ENCODE measurements at places on chromosomes 11 and 22.
A peak's percentile ranks its signal among the peaks of the same experiment; 100 is the strongest.

DNA sequence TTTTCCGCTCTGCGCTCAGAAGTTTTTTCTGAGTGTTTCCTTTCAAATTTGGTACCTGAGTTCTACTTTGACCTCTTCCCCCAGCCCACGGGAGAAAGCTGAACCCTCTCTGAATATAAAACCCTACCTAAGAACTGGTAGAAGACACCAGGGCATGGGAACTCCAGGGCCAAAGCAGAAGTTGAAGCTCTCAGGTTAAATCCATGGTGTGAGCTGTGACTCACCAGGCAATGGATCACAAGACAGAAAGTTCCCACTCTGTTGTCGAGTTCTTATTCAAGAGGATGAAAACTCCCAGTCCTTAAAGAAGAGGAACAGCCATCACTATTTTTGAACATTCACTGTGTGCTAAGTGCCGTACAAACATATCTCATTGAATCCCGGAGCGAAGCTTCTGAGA is 8.9 kb downstream of the TMEM218 start:
- no peak for DNase-seq

- DNase-seq: peak; percentile 35
Observed at GRCh38 chr11:108654994-108655631, 9.8 kb upstream of the DDX10 start.

DNA sequence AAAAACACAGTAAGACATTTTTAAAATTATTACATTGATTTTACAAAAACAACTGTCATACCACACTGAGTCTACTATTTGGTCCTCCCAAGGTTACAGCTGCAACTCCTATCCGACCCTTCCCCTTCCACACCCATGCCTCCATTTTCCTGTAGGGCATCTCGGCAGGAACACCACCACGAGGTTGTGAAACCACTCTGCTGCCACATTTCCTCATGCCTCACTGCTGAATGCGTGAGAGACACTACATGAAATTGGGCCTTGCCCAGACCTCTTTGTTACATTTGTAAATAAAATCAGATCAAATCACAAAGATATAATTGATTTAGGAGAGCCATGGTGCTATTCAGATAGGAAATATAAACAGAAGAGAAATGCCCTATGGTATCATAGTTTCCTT is 2.0 kb downstream of the ARHGAP32 start:
- DNase-seq: no peak

GRCh38 chr11:64933935-64934681 is 1.6 kb downstream of the GPHA2 start:
- no peak for DNase-seq

GRCh38 chr11:93220078-93220477 is 22.3 kb upstream of the SLC36A4 start:
- no peak for DNase-seq

DNA sequence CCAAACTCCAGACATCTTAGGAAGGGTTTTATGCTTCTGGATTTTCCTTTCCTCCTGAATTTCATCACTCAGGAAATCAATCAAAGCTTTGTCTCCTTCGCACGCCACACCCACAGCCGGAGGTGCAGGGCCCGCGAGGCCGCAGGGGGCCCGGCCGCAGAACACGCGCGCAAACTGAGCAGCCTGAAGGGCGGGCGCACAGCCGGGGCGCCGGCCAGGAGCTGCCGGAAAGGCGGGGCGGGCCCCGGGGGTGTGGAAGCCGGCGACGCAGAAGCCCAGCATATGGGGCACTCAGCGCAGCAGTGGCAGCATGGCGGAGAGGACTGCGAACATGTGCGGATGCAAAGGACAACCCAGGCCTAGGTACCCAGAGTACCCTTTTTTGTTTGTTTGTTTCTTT is 33.1 kb upstream of the SPTBN2 start:
- DNase-seq: no peak

GRCh38 chr11:65803797-65804492 is 17.1 kb downstream of the OVOL1 start:
- DNase-seq: no peak

DNA sequence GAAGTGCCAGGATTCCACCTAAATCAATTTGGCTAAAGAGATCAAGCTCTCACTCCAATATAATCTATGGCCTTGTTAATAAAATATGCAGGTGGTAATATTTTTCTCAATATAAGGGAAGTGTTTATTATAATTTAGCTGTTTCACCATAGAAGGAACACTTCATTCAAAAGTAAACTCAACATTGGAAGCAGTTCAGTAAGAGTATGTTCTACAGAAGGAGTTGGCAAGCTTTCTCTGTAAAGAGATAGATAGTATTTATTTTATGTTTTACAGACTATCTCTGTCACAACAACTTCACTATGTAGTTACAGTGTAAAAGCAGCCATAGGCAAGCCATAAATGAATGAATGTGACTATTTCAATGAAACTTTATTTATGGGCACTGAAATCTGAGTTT is 313.6 kb upstream of the ANO3 start:
- DNase-seq: no peak

- no peak for DNase-seq
Observed at GRCh38 chr11:134048028-134048427, 20.8 kb upstream of the JAM3 start.

- DNase-seq: no peak
Observed at GRCh38 chr22:39972641-39973040, 12.4 kb downstream of the TMA7B start.

DNA sequence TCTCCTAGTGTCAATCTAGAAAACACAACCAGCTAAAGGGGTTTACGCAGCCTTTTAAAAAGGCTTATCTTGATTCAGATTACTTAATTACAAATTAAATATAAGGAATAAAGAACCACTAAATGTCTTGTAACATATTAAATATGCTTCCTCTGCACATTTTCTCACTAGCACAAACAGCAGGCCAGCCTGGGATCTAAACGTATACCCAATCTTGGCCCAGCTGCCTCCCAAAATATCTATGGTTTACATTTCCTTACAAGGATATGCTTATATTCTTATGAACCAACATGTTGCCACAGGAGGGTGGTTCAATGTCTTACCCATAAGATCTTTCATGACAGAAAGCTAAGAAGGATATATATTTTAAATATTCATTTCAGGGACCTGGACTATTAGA is 7.7 kb downstream of the LGR4 start:
- no peak for DNase-seq

DNA sequence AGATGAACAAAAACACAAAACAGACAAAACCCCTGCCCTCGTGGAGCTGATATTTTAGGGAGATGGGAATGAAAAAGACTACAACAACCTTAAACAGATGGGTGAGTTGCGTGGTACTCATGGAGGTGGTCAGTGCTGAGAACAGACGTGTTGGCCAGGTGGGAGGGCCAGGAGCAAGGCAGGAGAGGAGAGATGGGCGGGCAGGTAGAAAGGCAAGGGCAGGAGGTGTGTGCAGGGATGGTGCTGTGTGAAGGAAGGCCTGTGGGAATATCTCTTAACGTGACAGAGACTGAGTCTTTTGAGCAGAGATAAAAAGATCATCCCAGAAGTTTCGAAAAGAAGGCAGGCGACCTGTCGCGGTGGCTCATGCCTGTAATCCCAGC is 7.0 kb downstream of the GAL start:
- no peak for DNase-seq

GRCh38 chr11:134289167-134289566 is 13.0 kb downstream of the GLB1L3 start:
- no peak for DNase-seq

GRCh38 chr11:66950112-66950535 is 8.1 kb downstream of the PC start:
- peak; percentile 20 for DNase-seq

DNA sequence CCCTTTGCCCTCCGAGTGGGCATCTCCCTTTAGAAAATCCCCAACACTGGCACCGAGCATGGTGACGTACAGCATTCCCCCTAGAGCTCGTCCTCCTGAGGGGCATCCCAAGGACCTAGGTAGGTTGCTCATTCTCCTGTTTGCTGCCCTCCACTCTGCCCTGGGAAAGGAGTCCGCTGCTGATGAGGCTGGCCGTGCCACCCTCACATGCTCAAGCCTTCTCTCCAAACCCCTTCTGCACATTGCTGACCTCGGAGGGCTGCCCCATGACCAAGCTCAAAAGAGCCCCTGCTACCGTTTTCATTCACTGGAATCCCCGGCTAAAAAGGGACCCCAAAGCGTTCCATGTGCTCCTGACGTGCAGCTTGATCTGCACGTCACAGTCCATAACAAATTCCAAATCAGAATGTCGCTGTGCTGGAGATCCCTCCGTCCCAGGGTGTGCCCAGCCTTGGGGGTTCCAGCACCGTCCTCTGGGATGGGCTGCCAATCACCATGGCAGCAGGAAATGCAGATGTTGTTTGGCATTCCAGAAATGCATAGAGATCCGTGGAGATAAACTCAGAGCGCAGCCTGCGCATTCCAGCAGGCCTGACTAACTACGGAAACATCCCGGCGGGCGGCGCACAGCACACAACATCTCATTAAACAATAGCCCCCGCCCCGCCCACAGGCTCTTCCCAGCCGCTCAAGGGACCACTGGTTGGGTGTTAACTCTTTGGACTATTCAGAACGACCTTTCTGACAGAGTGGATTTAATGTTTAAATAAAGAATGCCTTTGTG is 26.3 kb upstream of the GNB1L start:
- no peak for DNase-seq

DNA sequence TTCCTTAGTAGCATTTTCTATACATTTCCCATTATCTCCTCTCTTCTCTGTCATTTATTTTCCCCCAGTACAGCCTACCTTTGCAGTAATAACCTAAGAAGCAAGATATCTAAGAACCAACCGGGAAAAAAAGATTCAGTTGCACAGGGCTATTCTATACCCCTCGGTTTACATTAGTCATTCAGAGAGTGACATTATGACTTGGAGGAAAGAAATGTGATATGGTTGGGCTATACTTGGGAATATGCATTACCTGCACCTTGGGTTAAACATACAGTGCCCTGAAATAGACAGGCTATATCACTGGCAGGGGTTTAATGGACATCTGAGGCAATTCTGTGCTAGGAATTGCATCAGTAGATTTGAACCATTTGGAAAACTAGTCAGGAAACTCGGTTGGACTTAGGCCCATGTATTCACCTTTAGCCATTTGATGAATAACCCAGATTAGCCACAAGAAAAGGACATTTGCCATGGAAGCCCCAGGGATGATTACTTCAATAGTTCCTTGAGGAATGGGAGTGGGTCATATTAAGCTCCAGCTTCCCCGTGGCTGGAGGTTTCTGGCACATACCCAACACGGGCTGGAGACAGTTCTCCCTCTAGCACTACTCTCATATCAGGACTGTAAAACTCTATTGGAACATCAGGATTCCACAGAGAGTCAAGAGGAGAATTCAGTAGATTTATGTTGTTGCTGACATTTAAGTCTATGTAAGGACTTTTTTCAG is 973.2 kb downstream of the NTM start:
- DNase-seq: no peak

DNA sequence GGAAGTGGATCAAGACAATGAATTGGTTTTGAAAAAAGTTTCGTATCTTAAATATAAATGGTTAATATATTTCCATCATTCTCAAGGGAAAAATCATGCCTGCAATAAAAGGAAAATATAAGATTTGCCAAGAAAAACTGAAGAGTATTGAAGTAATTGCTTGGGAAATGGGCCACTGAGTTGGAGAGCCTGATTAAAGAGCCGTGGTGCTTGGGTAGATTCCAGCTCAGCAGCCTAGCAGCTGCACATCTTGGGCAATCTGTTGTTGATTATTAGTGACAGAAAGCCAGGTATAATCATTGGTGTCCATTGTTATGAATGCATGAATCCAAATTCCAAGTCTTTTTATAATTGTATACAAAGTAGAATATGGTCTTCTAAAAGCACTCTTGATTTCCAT is 800.9 kb upstream of the CHORDC1 start:
- DNase-seq: no peak

DNA sequence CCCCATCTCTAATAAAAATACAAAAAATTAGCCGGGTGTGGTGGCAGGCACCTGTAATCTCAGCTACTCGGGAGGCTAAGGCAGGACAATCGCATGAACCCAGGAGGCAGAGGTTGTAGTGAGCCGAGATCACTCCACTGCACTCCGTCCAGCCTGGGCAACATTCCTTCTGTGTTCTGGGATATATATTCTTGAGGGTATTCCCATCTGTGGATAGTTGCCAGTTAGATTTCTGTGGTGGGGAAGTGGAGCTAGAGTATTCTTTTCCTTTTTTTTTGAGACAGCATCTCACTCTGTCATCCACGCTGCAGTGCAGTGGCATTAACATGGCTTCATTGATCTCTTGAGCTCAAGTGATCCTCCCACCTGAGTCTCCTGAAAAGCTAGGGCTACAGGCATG is 9.1 kb upstream of the ZNF74 start:
- no peak for DNase-seq

DNA sequence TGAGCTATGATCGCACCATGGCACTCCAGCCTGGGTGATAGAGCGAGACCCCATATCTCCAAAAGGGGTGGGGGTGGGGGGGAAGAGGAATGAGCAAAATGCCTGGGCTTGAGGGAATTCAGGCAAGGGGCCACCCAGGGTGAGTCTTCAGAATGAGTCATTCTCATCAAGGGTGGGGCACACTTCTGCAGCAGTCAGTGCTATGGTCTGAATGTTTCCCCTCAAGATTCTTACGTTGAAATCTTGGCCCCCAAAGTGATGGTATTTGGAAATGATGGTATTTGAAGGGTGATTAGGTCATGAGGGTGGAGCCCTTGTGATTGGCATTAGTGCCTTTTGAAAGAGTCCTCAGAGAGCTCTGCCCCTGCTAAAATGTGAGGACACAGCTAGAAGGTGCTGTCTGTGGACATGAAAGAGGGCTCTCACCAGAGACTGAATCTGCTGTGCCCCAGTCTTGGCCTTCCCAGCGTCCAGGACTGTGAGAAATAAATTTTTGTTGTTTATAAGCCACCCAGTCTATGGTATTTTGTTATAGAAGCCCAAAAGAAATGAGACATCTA is 86.4 kb upstream of the THY1 start:
- DNase-seq: no peak

DNA sequence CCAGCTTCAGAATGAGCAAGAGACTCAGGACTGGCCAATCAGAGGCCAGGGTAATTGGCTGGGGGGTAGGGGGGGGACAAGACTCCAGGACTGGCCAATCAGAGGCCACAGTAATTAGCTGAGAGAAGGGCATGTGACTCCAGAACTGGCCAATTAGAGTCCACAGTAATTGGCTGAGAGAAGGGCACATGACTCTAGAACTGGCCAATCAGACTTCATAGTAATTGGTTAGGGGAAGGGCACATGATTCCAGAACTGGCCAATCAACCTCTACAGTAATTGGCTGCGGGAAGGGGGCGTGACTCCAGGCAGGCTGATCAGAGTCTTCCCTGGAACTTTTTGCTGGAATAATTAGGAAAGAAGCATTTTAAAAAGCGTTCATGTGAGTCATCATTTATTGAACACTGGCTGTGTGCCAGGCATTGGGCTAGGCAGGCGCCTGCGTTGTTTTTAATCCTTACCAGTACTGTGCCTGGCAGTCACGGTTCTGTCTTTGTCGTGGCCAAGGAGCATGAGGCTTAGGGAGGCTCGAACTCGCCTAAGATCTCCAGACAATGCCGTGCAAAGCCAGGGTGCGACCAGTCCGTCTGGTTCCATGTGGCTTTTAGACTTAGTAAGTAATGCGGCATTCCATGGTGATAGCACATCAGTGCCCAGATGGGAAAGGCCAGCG is 508.1 kb downstream of the TBC1D22A start:
- DNase-seq: no peak

- DNase-seq: no peak
Observed at GRCh38 chr22:38032681-38033521, 24.3 kb upstream of the PICK1 start.

Data from NCI-H1436 (cell line).